Hepatic stellate cell (primary cell): ENCODE measurements at places on chromosomes 7 and 10.
A peak's percentile ranks its signal among the peaks of the same experiment; 100 is the strongest.

DNA sequence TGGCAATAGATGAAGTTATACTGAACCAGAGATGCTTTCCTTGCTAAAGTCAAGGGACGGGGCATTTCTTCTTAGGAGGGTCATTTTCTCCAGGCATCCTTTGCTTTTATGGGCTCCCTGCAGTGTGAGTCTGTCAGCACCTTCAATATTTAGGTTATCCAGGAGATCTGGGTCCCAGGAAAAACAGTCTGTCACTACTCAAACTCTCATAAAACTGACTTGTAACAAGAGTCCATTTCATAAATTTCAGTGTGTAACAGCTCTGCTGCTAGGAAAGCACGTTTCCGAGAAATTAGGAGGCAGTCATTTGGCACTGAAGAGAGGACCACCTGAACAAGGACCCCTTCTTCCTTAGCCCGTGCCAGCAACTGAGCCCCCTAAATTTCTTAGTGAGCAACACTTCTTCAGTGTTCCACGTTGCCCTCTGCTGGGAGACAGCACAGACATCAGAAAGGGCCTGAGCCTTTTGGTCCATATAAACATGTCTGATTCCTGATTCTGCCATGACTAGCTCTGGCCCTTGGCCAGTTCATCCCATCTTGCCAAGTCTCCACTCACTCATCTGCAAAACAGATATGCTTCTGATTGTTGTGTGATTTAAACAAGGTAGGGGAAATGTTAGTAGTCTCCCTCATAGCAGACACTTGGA lies 7.2 kb downstream of the GCC1 start:
- no peak for DNase-seq

- DNase-seq, result no peak
Observed at GRCh38 chr10:75956624-75957023, 525.2 kb downstream of the LRMDA start.

GRCh38 chr7:70405241-70405640 lies 726.7 kb upstream of the GALNT17 start:
- DNase-seq, result no peak

- DNase-seq, result no peak
Observed at GRCh38 chr10:111703986-111704385, 479.6 kb downstream of the GPAM start.

DNA sequence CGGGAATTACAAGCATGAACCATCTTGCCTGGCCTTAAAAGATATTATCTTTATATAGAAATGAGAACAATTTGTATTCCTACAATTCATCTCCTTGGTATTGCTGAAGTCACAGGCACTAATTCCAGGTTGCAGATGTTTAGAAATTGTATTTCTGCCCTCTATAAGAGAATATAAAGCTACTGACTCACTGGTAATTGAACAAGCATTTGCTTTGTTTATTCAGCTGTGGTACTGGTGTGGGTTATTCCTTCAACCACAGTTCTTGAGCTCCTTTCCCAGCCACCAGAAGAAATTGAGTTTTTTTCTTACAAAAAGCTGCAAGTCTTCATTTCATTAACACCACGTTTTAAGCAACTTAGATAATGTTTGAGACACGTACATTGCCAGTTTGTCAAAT lies 29.0 kb upstream of the MPP7 start:
- peak; percentile 45 for DNase-seq

GRCh38 chr7:70726294-70726693 lies 405.6 kb upstream of the GALNT17 start:
- DNase-seq, result no peak

GRCh38 chr10:101272229-101272868 lies 43.1 kb upstream of the LBX1 start:
- DNase-seq, result peak; percentile 86

DNA sequence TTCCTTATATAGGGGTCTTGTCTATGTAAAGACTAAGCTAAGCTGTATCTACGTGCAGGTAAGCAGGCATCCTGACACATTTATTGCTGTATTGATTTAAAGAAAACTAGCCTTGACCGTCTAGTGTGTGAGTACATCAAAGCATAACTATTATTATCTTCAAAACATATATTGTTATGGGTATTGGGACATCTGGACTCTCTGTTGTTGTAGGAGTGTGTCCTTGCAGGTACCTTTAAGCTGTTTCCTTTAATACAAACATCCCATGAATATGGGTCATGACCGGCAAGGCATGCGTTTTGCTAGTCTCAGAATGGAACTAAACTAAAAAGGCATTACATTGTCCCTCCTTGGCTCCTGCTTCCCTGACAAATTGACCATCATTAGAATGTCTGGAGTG lies 35.1 kb upstream of the AKR1E2 start:
- no peak for DNase-seq

GRCh38 chr7:126720232-126720631 lies 532.5 kb downstream of the GRM8 start:
- no peak for DNase-seq

GRCh38 chr10:45418849-45419675 lies 45.0 kb downstream of the ALOX5 start:
- DNase-seq, result peak; percentile 38

DNA sequence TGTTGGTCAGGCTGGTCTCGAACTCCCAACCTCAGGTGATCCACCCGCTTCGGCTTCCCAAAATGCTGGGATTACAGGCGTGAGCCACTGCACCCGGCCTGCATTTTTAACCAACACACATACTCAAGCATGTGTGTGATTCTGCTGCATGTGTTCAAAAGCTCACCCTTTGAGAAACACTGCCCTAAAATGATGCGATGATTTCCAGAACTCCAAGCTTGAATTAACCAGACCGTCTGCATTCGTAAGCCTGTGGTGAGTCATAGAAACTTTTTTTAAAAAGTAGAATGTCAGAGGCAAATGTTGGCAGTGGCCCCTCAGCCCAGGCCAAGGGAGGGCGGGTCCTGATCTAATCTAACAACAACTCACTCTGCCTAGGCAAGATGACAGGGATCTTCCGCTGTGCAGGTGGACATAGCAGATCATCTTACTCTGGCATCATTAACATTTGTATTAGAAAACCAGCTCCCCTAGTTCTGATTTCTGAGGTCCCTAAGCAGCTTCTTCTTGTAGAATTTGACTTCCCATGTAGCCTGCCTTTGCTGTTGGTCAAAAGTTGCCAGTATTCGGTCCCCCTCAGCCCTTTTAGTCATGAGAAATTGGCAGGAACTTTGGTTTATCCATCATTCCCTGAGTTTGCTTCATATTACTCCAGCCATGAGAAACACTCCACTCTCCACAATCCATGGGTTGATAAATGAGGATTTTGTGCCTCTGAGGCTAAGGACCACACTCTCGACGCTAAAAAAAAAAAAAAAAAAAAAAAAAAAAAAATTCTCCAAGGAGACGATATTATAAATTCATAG lies 190.4 kb downstream of the SKIDA1 start:
- peak; percentile 64 for DNase-seq

- DNase-seq, result no peak
Observed at GRCh38 chr7:158846304-158846703, 10.1 kb upstream of the DYNC2I1 start.

- no peak for DNase-seq
Observed at GRCh38 chr10:98016772-98017475, 13.5 kb downstream of the CRTAC1 start.

DNA sequence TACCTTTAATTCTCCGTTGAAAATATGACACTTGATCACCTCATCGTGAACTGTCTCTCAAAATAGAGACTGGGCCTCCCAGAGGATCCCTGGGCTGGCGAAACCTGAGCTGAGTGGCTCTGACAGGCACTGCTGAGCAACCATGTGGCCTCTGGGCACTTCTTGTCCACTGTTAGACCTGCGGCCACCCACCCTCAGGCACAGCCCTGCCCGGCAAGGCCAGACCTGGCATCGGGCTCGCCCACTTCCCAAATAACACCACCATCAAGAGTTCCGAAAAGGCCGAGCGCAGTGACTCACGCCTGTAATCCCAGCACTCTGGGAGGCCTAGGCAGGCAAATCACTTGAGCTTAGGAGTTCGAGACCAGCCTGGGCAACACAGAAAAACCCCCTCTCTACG lies 82.5 kb downstream of the COBL start:
- DNase-seq, result no peak

DNA sequence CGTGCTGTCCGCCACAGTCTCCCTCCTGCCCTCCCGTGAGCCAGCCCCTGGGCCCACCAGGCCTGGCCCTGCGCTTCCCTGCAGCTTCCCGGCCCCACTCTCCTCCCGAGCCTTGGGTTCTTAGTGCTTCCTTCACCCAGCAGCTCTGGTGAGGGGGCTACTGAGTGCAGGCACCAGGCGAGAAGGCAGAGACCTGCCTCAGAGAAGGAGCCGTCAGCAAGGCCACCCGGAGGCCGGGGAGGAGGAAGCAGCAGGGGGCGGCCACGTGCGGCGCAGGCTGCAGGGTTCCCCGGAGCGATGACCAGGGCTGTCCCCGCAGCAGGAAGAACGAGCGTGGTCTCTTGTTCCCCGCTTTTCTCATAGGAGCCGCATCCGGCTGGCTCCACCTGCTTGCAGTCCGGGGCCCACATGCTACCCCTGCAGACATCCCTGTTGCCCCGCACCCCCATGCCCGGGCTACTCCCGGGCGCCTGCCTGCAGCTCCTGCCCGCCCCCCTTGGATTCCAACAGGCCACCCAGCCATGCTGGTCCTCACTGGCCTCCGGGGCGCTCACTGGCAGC lies 20.5 kb downstream of the YKT6 start:
- no peak for DNase-seq

- no peak for DNase-seq
Observed at GRCh38 chr7:40402661-40403060, 267.9 kb downstream of the SUGCT start.

DNA sequence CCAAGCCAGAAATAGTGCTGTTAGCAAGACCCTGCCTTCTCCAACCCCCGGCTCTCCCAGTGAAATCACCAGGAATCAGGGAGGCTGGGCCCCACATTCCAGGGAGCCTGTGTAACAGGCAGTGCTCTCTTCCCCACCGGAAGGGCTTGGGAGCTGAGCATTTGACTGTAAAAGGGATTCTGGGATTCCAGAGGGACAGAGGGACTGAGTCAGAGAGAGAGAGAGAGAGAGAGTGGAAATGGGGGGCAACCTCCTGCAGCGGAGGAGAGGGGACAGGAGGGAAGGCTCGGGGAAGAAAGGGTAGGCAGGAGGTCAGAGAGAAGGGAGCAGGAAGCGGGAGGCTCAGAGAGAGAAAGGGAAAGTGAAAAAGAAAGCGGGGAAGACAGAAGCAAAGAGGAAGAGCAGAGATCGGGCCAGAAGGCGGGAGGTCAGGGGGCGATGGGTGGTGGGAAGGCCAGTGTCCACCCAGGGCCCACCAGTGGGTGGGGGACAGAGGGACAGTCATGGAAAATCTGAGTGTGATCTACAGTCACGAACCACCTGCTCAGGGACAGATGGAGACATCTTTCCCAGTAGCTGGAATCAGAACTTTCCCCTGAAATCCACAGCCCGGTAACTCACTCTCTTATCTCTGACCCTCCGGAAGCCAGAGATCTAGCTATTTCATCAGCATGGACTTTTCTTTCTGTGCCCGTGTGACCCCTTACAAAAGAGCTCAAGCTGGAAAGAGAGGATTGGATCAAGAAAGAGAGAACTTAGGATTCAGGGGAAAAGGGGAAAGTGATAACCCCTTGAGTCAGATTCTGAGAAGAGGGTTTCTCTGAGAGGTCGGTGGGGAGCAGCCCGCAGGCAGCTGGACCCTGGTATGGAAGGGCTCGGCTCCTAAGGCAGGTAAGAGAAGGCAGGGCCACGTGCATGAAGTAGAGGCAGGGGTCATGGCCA lies 4.6 kb upstream of the SERPINE1 start:
- peak; percentile 89 for DNase-seq

- DNase-seq, result no peak
Observed at GRCh38 chr10:129936923-129937300, 27.2 kb downstream of the EBF3 start.

GRCh38 chr7:4191046-4191445 lies 491.0 kb upstream of the FOXK1 start:
- DNase-seq, result no peak

DNA sequence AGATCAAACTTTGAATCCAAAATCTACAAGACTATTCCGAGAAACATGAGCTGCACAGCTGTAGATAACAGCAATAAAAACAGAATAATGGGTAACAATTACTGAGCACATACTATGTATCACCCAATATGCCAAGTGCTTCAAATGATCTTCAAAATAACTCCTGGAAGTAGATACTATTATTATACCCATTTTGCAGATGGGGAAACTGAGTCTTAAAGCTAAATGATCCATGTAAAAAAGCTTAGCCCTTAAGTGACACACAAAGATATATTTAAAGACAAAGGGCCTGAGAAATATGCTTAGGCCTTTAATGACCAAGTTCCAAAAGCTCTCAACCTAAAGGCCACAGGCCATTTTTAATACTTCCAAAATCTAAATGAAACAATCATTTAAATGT lies 18.4 kb upstream of the REEP3 start:
- no peak for DNase-seq

- DNase-seq, result peak; percentile 8
Observed at GRCh38 chr7:18895456-18895855, 222.0 kb downstream of the TWIST1 start.

- DNase-seq, result no peak
Observed at GRCh38 chr10:106107706-106108105, 1056.8 kb downstream of the SORCS1 start.

DNA sequence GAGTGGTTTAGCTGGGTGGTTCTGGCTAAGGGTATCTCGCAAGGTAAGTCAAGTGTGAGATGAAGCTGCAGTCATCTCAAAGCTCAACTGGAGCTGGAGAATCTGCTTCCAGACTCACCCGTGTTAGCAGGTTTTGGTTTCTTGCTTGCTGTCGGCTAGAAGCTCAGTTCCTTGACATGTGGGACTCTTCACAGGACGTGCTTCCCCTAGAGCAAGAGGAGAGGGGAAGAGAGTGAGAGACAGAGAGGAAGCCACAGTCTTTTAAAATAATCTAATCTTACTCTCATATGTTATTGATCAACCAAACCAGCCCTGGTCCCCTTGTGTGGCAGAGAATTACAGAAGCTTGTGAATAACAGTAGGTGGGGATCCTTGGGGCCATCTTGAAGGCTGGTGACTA lies 199.5 kb downstream of the REEP3 start:
- DNase-seq, result no peak
